NCI-H226 (cell line): ENCODE measurements at places on chromosomes 12 and 14.
A peak's percentile ranks its signal among the peaks of the same experiment; 100 is the strongest.

GRCh38 chr12:7369274-7369729 lies 65.4 kb downstream of the ACSM4 start:
- DNase-seq, result no peak

DNA sequence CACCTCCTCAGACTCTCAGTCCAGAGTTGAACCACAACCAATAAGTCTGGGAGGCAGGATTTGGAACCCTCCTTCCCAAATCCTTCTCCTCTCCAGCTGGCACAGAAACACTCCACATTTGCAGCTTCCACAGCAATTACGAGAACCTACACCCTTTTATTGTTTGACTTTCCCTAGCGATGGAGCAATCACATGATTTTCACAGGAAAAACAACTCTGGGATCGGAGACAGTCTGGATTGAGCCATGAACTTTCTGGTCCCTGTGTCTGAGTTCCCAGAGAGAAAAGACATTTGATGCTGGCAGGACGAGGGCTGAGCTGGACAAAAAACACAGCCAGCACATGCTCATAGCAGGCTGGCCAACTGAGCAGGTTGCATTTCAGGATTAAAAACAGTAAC lies 49.0 kb upstream of the STON2 start:
- no peak for DNase-seq

DNA sequence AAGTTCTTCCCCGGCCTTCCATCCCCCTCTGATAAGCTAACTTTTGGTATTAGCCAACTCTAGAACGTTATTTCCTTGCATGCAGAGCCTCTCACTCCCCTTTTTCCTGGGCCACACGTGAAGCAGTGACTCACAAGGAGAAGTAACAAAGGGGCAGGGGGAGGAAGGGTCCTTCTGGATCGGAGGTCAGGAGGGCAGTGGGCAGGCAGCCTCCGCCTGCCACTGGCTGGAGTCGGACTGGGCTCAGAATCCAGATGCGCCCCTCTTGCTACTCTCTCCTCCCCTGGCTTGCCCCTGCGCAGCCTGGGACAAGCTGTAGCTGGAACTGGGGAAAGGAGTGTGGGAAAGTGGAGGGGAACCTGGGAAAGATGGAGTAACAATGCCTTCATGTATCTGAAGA lies 55.0 kb downstream of the TPCN1 start:
- DNase-seq, result no peak

GRCh38 chr14:59406454-59407245 lies 58.5 kb downstream of the GPR135 start:
- DNase-seq, result peak; percentile 55

DNA sequence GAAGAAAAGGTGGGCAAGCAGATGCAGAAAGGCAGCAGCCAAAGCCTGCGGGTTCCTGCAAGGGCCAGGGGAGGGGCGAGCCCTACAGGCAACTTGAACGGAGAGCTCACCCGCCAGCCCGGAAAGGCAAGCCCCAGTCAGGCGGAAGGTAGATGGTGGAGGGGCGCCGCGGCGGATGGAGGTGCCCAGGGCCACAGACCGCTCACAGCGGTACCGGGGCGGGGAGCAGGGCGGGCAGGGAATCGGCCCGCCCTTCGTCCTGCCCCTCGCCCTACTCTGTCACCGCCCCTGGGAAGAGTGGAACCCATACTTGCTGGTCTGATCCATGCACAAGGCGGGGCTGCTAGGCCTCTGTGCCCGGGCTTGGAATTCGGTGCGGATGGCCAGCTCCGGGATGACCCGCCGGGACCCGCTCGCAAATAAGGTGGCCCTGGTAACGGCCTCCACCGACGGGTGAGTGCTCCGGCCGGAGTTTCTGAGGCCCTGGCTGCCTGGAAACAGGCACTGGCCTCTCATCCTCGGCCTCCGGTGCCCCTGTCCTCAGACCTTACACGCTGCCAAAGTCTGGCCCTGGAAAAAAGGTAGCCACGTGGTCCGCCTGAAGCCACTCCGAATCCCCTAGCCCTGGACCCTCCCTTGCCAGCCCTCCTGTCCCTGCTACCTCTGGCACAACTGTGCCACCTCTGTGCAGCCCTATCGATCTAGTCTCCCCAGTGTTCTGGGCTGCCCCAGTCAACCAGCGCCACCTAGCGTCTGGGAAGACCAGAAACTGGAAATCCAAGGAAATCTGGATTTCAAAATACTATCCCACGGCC lies at the start of gene DHRS4:
Gene DHRS4, plus strand, starts transcription at position 307 of the 815 bp plus-strand sequence. Its CDS starts 19 bp downstream, at position 326.
- DNase-seq, result peak; percentile 81
